ENCODE measurements at places on chromosomes 5 and 9.

DNA sequence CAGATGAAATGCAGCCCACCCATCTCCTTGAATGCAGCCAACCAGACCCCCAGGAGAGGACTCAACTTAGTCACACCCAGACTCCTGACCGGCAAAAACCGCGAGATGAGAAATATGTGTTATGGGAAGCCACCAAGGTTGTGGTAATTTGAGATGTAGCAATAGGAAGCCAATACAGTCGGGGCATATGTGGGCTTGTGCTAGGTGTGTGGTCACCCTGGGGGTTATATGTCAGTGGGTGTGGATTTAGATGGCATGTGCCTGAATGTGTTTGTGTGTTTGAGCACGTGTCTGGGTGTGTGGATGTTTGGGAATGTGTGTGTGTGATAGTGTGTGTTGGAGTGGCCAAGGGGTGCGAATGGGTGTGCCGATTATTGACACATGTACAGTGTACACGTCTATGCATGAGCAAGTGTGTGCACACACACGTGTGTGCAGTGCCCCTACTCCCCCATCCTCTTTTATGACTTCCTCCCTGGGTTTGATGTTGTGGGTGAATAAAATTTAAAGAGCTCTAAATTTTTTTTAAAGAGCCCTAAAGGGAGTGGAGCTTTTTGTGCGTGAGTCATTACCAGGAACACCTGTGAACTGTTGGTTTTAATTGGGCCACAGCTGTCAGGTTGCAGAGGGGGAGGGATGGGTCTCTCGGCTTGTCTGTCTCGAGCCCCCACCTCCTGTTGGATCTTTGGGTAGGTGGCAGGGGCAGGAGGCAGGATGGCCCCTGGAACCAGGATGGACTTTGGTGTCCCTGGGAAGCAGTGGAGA lies 86.8 kb downstream of the LHX2 start:
- no peak for DNase-seq

DNA sequence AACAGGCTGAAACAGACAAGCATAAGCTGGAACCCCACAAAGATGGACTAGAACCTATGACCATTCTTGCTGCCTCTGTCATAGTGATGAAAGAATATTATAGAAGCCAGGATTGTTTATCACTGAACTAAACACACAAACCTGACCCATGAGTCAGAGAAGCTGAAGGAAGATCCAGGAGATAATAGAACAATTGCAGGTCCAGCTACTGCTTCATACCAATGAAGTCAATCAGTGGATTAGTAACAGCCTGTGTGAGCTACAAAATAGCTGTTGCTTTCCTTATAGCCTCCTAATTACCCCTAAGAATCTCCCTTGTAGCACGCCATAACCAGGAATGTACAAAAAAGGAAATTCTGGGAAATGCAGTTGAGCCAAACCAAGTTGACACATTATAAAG lies 459.9 kb upstream of the ZNF462 start:
- peak; percentile 3 for DNase-seq

DNA sequence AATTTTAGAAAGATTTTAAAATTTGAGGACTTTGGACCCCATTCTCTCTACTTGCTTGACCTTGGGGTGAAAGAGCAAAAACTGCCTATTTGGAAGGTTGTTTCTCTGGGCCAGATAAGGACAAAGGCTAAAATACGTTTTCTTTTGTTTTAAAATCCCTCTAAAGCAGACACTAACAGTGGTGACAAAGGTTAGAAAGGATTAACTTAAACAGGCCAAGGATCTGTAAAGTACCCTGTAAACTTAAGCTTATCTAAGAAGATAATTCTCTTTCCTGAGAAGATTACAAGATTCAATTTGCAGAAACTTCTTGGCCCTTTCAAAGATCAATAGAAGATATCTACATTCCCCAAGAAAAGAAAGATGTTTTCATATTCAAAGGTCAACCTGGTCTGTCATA lies 12.1 kb downstream of the TRPM6 start:
- no peak for DNase-seq

- DNase-seq = no peak
Observed at GRCh38 chr5:6554812-6555211, 78.0 kb downstream of the NSUN2 start.

GRCh38 chr5:167244583-167244982 lies 1046.9 kb upstream of the WWC1 start:
- no peak for DNase-seq

DNA sequence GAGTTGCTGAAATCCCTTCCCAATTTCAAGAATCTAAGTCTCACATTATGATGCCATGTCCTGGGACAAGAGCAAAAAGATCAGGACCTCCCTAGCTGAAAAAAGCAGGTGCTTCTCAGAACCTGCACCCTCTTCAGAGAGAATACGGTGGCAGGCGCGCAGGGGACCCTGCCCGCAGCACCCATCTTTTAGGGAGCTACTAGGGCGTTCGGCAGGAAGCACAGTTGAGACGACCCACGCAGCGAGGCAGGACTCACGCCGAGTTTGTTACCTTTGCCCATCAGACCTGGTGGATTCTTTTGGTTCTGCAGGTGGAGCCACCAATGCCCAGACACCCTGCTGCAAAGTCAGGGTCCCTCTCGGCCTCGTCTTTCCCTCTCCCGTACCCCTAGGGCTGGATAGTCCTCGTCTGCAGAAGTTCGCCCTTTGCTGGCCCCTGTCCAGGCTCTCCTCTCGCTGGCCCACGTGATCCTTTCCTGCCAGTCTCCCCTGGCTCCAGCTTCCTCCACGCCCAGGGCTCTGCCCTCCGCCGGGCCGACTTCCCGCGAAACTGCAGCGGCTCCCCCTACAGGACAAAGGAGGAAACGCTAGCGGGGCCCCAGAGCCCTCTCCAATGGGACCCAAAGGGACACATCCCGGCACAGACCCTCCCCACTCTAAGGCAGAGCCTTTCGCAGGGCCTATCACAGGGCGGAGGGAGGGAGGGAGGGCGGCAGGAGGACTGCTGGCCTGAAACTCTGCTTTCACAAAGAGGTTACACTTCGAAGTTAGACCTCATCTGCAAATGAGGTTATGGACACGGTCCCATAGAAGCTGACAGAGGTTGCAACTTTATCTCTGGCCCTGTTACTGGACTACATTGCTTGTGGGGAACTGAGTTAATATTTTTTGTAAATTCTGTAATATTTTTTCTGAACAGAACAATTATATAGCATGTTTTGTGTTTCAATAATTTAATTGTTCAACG lies 28.8 kb downstream of the TMEM174 start:
- peak; percentile 61 for DNase-seq

Measured in fibroblast of villous mesenchyme (primary cell).